ENCODE measurements at places on chromosomes 6 and 20.

DNA sequence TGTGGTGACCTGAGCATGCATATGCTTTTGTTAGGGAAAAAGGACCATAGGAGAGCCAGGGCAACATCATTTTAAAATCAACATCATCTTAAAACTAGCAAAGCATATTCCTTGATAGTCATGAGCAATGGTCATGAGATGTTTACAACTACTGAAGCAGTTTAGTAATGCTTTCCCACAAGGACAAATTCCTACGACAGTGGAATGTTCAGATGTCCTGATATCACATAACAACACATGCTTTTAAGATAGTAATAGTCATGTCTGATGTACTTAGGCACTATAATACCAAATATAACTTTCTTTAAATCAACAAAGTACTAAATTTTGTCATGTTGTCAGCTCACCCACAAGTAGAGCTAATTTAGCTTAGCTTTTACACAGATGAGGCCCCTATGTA is 370.3 kb downstream of the HTR1B start:
- H3K4me1 ChIP-seq: no peaks in the 10 kb centered on the region
- H3K27me3 ChIP-seq: no peaks in the 10 kb centered on the region
- H3K36me3 ChIP-seq: no peaks in the 10 kb centered on the region
- H3K27ac ChIP-seq: no peak overlapping the region

DNA sequence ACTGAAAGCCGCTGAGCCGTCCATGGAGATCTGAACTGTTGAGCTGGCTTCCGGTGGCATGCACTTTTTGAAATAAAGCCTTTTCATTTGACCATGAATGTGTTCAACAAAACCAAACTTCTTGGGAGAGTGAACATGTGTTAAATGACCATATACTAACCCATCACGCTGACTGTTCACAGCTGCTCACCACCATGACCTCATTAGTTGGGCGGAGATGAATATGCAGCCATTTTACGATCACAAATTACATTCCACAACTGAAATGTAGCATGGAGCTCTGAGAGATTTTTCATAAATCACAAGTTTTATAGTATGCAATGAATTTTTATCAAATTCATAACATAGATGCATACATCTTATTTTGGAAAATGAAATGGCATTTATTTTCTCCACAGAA is 4.2 kb downstream of the RAMACL start:
- H3K36me3 ChIP-seq: no peaks in the 10 kb centered on the region
- no peak overlapping the region for H3K4me3 ChIP-seq
- no peak overlapping the region for H3K27ac ChIP-seq
- DNase-seq: no peak

- H3K27ac ChIP-seq: no peak overlapping the region
- no peaks in the 10 kb centered on the region for H3K27me3 ChIP-seq
- H3K36me3 ChIP-seq: no peaks in the 10 kb centered on the region
These were observed 10.3 kb downstream of the ELOVL2 start for GRCh38 chr6:11033825-11034224.

DNA sequence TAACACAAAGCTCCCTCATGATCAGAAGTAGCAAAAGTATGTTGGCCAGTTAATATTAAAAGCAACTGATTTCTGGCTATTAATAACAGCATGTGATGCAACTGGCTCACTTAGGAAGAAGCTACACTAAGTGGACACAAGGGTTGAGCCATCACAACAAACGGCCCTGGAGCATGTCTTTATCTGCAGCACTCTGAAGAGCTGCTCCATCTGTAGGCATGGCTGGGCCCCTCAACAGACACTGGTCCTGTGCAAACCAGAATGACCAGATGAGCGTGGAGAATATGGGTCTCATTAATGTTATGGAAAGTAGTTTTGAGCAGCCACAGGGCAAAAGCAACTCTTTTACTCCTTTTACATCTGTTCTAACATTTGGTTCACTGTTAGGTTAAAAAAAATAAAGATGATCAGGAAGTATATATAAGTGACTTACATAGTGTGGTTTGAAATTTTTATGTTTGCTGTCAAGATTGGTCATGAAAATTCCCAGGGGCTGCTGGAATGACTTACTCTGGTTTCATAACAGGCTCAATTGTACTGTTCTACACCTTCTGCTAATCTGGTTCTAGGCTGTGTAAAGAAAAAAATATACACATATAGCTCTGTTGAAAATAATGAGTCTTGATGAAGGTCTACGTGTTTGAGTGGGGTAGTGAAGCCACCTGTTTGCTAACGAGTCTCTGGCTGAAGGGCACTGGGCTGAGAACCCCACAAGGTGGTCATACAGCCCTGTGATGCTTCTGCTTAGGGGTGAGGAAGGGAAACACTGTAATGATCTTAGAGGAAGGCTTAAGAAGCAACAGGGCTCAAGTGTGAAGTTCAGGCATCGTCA is 58.1 kb downstream of the INSM1 start:
- H3K36me3 ChIP-seq: no peaks in the 10 kb centered on the region
- no peaks in the 10 kb centered on the region for H3K27me3 ChIP-seq
- H3K4me3 ChIP-seq: no peak overlapping the region

DNA sequence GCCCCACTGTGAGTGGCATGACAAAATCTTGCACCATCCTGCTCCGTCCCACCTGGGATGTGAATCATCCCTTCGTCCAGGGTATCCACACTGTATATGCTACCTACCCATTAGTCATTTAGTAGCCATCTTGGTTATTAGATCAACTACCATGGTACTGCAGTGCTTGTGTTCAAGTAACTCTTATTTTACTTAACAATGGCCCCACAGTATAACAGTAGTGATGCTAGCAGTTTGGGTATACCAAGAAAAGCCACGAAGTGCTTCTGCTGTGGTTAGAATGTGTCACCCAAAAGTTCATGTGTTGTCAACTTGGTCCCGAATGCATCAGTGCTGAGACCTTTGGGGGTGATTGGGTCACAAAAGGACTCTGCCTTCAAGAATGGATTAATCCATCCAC is 11.7 kb downstream of the OSER1 start:
- H3K4me1 ChIP-seq: peaks cover 53% of the 10 kb centered on the region
- DNase-seq: no peak
- H3K4me3 ChIP-seq: no peak overlapping the region
- H3K36me3 ChIP-seq: peaks cover 75% of the 10 kb centered on the region
- no peaks in the 10 kb centered on the region for H3K27me3 ChIP-seq
- peak overlapping the region; percentile 99 for H3K27ac ChIP-seq

- H3K4me3 ChIP-seq: no peak overlapping the region
- H3K27ac ChIP-seq: no peak overlapping the region
- no peaks in the 10 kb centered on the region for H3K4me1 ChIP-seq
- H3K36me3 ChIP-seq: no peaks in the 10 kb centered on the region
- no peak for DNase-seq
These were observed 37.9 kb upstream of the IRAK1BP1 start for GRCh38 chr6:78829407-78829806.

DNA sequence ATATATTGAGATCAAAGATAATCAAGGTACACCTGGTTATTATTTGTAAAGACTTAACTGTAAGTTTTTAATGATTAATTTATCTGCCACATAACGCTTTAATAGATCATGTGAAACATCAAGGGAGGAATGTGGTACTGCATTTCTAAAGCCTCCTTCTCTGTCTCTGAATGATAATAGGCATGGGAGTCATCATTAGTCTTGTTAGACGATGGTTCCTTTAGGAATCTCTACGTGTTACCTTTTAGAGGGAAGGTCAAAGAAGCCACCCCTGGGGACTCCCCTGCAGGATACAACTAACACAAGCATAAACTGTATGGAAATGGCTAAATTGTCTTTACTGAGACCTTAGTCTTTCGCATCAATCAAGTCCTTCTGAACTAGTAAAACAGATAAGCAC is 173.6 kb upstream of the MCHR2 start:
- H3K27me3 ChIP-seq: peaks cover 15% of the 10 kb centered on the region
- no peak overlapping the region for H3K4me3 ChIP-seq
- H3K27ac ChIP-seq: no peak overlapping the region
- no peaks in the 10 kb centered on the region for H3K4me1 ChIP-seq
- DNase-seq: no peak

DNA sequence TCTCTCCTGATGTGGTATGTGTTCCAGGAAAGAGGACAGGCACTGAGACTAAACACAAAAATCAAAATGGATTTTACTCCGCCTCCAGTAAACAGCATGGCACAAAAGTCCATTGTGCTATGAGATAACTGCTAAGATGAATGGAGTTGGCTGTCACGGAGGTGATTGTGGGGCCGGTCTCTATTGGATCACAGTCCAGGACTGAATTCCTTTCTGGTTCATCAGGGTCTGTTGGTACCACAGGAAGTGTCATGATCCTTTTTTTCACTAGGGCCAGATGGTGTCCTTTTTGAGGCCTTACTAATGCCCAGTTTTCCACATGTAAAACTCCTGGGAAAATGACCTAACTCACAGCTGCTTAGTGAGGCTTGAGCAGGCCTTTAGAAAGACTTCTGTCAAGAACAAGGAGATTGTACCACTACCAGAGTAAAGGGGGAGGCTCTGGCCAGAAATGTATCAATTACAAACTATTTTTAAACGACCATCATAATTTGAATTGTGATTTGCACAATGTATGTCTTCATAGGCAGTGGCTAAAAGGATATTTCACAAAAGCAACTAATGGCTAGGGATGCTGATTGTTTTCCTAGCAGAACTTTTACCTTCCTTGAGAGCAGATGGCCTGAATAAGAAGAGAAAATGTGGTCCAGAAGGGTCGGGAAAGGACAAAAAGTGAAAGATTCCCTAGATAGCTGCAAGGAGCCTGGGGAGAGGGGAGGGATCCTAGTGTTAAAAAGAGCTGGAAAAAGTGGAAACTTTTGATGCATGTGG is 192.2 kb upstream of the POU3F2 start:
- H3K4me1 ChIP-seq: no peaks in the 10 kb centered on the region
- no peak overlapping the region for H3K4me3 ChIP-seq
- H3K27me3 ChIP-seq: no peaks in the 10 kb centered on the region
- no peak for DNase-seq
- H3K36me3 ChIP-seq: no peaks in the 10 kb centered on the region
- H3K27ac ChIP-seq: no peak overlapping the region

- H3K36me3 ChIP-seq: no peaks in the 10 kb centered on the region
- no peak for DNase-seq
- H3K4me3 ChIP-seq: no peak overlapping the region
These were observed 107.3 kb downstream of the PRND start for GRCh38 chr20:4828830-4829513.

DNA sequence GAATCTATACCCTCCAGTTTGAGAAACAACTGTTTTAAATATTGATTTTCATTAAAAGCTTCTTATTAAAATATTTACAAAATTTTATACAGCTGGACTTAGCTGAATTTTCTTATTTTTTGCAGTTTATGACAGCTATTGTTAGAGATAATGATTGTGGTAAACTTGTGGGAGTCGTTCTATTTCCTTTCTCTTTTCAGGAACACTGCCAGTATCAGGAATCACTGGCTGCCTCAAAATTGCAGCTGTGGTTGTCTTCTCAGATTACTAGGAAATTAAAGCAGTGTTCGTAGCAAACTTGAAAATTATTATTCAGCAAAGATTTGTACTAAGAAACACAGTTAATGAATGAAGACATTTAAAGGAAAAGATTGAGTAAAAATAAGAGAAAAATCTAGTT is 311.0 kb downstream of the CENPW start:
- no peaks in the 10 kb centered on the region for H3K4me1 ChIP-seq
- H3K36me3 ChIP-seq: no peaks in the 10 kb centered on the region
- H3K27ac ChIP-seq: no peak overlapping the region
- DNase-seq: no peak
- H3K4me3 ChIP-seq: no peak overlapping the region
- no peaks in the 10 kb centered on the region for H3K27me3 ChIP-seq

DNA sequence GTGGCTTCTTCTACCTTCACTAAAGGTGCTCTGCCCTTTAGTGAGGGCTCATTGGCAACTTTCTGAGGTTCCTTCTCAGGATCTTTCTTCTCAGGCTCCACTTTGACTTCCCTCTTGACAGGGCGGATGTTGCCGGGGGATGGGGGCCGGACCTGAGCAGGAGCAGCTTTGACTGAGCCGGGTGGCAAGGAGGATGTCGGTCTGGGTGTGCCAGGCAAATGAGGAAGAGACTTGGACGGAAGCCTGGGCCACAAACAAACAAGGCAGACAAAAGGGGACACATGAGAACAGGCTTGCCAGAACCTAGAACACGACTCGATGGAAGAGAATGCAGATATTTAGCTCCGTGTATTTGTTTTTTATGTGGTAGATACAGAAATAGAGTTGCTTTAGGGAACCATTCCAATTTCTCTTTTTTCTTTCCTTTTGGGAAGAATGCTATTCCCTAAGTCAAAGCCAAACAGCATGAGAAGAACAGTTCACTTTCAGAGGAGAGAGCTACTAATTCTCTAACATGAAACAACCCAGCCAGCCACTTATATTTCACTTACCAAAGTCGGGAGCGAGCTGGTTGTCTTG is 76.2 kb upstream of the BCLAF1 start:
- H3K4me1 ChIP-seq: no peaks in the 10 kb centered on the region
- DNase-seq: no peak
- H3K4me3 ChIP-seq: no peak overlapping the region

GRCh38 chr20:45771182-45771759 is 20.4 kb downstream of the WFDC3 start:
- H3K27ac ChIP-seq: peak overlapping the region; percentile 74
- no peak overlapping the region for H3K4me3 ChIP-seq
- peaks cover 21% of the 10 kb centered on the region for H3K4me1 ChIP-seq
- no peaks in the 10 kb centered on the region for H3K27me3 ChIP-seq
- H3K36me3 ChIP-seq: no peaks in the 10 kb centered on the region

GRCh38 chr6:153725456-153725855 is 313.6 kb upstream of the OPRM1 start:
- H3K4me1 ChIP-seq: no peaks in the 10 kb centered on the region
- DNase-seq: no peak
- no peak overlapping the region for H3K4me3 ChIP-seq
- no peaks in the 10 kb centered on the region for H3K36me3 ChIP-seq

DNA sequence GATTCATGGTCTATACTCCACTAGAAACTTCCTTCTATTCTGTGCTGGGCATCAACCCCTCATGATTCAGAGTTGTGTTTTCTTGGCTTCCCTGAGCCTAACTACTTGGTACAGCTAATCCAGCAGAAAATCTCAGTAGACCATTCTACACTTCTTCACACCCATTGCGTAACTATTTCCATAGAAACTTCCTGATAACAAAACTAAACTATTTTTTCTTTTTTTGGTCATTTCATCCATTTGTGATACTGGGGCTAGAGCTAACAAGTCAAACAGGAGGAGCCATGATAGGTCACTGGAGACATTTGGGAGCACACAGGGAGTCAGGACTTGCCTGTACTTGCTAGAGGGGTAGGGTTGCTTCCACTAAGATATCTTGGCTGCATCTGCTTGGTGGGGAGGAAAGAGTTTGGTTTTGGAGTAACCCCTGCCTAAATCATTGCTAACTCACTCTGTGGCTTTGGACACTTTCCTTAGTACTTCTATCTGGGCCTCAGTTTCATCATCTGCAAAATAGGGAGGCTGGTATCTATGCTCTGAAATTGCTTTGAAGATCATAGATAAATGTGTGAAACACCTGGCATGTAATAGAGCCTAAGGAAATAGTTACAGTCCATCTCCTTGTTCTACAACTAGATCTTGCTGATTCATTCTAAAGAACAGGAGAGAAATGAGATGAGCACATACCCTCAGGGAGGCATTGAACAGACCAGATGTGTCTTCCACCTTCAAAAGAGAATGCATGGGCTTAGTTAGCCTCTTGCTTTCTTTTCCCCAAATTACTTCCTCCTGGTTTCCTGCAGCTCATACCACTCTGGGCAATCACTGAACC is 127.9 kb upstream of the ADGRF1 start:
- no peaks in the 10 kb centered on the region for H3K36me3 ChIP-seq
- no peak overlapping the region for H3K4me3 ChIP-seq
- DNase-seq: peak; percentile 53
- H3K4me1 ChIP-seq: peaks cover 17% of the 10 kb centered on the region
- H3K27ac ChIP-seq: no peak overlapping the region

GRCh38 chr6:133837801-133838349 is 51.0 kb upstream of the TCF21 start:
- H3K27ac ChIP-seq: peak overlapping the region; percentile 48
- peak overlapping the region; percentile 53 for H3K4me3 ChIP-seq
- no peak for DNase-seq
- H3K4me1 ChIP-seq: no peaks in the 10 kb centered on the region

GRCh38 chr20:37704955-37705354 is 11.1 kb downstream of the CTNNBL1 start:
- H3K4me3 ChIP-seq: no peak overlapping the region
- no peaks in the 10 kb centered on the region for H3K27me3 ChIP-seq
- no peak overlapping the region for H3K27ac ChIP-seq

Measured in esophagus muscularis mucosa (tissue), 4 donors.